ENCODE measurements at places on chromosomes 7 and 10. TPM values are rescaled to one million over a fixed set of nuclear protein-coding genes. Genes with fewer than 3 reads are reported as not detected.

Gene SEMA3E
- total RNA-seq = not detected

Gene CFTR
- not detected for total RNA-seq

Gene ENTPD1
- 9.7 TPM for total RNA-seq

Gene NANOS1
- total RNA-seq = 0.10 TPM

Gene ANKRD61
- 0.15 TPM for total RNA-seq

Gene OR6B1
- total RNA-seq = not detected

Gene SLC39A12
- total RNA-seq = not detected

Gene UCMA
- not detected for total RNA-seq

Gene TRPV5
- not detected for total RNA-seq

Gene SPDYE5
- not detected for total RNA-seq

Gene MLXIPL
- not detected for total RNA-seq

Gene CALML3
- not detected for total RNA-seq

Gene SUN3
- not detected for total RNA-seq

Gene TWIST1
- total RNA-seq = not detected

Gene VSTM4
- total RNA-seq = 0.06 TPM

Gene MYH16
- not detected for total RNA-seq

Gene PAX4
- not detected for total RNA-seq

Gene OR2A1
- not detected for total RNA-seq

Gene SLC29A3
- total RNA-seq = 5.8 TPM

Gene SNX10
- 46.5 TPM for total RNA-seq

Gene ZNF783
- total RNA-seq = 20.3 TPM

Gene PPP1R3C
- 0.15 TPM for total RNA-seq

Gene C7orf57
- 2.1 TPM for total RNA-seq

Gene LBX1
- not detected for total RNA-seq

Gene PCLO
- total RNA-seq = not detected

Gene AKR1C2
- not detected for total RNA-seq

Gene OR2A7
- total RNA-seq = 1.0 TPM

Gene DDC
- total RNA-seq = 0.71 TPM

Gene LRRD1
- not detected for total RNA-seq

Gene SPDYE8
- not detected for total RNA-seq

Gene CPED1
- total RNA-seq = 0.04 TPM

Gene NSUN6
- 16.1 TPM for total RNA-seq

Gene SORCS1
- not detected for total RNA-seq

Gene SPDYE11
- total RNA-seq = not detected

Gene HMX2
- not detected for total RNA-seq

Gene APBB1IP
- total RNA-seq = 55.0 TPM

Gene ADRA2A
- not detected for total RNA-seq

Gene KCND2
- not detected for total RNA-seq

Gene MPP7
- 5.8 TPM for total RNA-seq
